Activated naive CD8-positive, alpha-beta T cell treated with anti-CD3 and anti-CD28 coated beads, Interleukin-2, amount 50 U/mL, for 16 hours (primary cell): ENCODE measurements at places on chromosomes 13 and 19.

- no peak for DNase-seq
Observed at GRCh38 chr19:13428352-13428751, 77.9 kb downstream of the CACNA1A start.

DNA sequence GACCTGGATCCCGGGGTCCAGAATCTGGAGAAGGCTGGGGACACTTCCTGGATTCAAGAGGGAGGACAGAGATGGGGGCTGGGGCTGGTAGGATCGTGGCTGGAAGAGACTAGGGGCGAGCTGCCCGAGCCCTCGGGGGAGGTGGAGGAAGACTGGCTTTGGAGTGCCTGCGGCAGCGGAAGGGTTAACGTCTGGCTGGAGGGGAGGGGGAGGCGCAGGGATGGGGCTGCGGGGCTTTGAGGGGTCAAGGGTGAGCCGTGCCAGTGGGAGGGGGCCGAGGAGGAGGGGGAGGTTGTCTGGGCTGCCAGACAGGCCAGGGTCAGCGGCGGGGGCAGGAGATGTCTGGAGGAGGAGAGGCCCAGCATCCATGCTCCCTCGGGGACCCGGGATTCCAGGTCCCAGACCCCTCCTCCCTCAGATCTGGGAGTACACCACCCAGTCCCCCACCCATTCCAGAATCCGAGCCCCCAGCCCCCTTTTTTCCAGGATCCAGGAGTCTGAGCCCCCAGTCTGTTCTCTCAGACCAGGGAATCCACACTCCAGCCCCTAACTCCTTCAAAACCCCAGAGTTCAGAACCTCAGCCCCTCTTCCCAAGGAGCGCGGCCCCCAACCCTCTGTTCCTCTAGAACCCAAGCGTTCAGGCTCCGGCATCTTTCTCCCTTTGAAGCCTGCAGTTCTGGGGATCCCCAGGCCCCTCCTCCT, 3.2 kb upstream of the SPACA6 start:
- DNase-seq, result no peak

DNA sequence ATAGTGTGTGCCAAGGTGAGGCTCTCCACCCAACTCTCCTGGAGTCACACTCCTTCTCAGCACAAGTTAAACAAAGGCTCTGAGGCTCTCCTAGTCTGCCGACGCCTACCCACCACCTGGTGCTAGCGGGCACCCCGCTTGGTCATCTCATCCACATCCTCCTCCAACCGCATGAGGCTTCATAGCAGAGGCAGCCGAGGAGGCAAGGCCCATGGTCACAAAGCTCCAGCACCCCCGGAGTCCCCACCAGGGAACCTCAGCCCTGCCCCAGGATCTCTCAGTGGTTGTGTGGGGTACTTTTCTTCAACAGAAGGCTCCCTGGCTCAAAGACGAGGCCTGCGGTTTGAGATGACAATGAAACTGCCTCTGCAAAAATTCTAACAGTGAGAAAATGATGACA, 43.0 kb downstream of the STK24 start:
- no peak for DNase-seq

- DNase-seq, result no peak
Observed at GRCh38 chr13:80036845-80037504, 304.0 kb downstream of the SPRY2 start.

DNA sequence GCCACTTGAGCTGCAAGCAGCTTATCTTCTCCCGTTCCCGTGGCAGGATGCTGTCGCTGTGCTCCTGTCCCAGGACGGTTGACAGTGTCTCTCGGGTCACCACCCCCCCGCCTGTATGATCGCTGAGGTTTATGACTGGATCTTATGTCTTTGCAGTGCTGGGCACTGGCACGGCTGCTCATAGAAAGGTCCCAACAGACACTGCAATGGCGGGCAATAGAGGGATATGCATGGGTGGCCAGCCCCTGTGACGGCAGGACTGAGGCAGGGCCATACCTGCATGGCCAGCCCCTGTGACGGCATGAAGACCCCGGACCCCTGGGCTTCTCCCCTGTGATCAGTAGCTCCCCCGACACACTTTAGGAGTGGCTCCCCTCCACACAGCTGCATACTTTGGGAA, 307.2 kb downstream of the TEX29 start:
- DNase-seq, result no peak

DNA sequence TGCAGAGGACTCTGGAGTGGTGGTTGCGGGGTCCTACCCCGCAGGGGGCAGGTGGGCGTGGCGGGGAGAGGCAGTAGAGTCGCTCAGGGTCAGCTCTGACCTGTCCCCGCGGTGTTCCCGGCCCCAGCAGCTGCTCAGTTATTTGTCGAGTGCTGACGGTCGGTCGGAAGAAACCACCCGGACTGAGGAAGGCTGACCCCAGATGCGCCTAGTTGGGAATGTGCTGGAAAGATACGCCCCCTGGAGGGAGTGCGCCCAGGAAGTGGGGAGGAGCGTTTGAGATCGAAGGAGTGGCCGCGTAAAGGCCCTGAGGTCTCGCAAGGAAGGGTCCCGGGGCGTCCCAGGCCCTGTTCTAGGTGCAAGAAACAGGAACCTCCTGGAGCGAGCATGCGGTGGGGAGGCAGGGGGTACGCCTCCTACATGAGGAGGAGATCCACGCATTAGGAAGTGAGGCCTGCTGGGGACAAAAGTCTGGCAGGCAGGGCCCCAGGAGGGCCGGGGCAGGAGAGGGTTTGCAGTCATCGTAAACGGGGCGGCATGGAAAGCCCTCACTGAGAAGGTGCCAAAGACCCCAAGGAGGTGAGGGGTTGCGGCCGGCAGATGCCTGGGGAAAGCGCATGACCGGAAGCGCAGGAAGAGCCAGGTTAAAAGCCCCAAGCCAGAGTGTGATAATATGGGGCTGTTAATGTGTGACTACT, 9.2 kb downstream of the CCDC8 start:
- no peak for DNase-seq

GRCh38 chr19:5585461-5586299, 17.9 kb upstream of the TINCR start:
- DNase-seq, result peak; percentile 21

- no peak for DNase-seq
Observed at GRCh38 chr13:94859278-94859691, 146.9 kb upstream of the SOX21 start.

GRCh38 chr13:91162180-91162579, 185.3 kb upstream of the MIR17HG start:
- DNase-seq, result no peak

DNA sequence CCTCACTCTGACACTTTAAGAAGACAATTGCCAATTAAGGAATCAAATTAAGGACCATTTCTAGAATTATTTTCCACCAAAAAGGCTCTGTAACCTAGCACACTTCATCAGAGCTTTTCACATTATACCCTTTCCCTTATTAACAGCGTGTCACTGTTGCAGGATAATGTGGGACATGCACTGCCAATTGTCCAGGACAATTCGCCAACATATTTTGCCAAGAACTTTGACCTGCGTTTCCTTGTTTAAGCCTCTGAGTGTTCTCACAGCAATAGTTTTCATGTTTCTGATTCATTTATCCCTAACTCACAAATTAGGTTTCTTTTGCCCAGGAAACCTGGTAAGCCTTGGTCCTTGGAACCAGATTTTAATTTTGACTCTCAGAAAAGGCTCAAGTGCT, 13.3 kb downstream of the COL4A1 start:
- DNase-seq, result no peak

- no peak for DNase-seq
Observed at GRCh38 chr19:15280048-15280725, 47.9 kb upstream of the EPHX3 start.

DNA sequence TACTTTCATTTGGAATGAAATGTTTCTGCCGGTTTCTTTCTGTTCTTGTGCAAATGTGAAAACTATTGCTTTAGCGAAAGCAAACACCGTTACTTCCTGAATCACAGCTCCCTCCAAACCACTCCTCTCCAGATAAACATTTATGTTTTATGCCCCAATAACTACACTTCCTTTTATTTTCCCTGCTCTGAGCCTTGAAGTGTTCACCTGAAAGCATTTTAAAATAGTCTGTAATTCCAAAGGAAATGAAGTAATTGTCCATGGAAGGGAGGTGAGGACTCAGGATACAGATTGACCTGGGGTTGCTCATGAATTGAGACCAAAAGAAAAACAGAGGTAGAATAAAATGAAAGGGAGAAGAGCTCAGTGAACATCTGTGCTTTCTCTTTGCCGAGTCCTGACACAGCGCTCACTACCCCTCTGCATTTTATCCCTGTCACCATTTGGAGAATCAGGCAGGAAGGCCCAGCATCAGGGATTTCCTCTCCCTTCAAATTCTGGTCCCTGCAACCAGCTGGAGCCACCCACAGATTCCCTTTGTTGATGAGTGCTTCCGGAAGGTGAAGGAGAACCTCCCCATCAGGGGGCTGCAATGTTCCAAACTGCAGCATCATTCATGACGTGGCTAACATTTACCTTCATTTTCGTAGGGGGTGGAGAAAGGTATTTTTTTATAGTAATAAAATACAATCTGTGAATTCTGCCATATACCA, 171.9 kb downstream of the ITGBL1 start:
- DNase-seq, result no peak

- no peak for DNase-seq
Observed at GRCh38 chr19:44668985-44669764, 2.1 kb upstream of the CEACAM19 start.

DNA sequence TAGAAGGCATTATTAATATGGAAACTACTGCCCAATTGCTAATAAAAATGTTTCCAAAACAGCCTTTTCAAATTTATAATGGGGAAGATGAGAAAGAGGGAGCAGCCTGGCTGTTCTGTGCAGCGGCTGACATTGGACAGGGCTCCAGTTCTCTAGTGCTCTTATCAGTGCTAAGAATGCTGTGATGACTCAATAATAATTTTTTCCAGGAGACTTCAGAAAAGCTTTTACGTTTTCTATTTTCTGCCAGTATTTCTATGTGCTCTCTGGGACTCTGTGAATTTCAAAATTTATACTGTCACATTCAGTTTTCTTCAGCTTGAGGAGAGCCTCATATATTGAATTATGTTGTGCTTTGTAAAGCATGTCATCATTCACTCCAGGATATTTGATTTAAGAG, 209.6 kb downstream of the VWA8 start:
- no peak for DNase-seq

- no peak for DNase-seq
Observed at GRCh38 chr13:49683489-49683888, 7.8 kb downstream of the EBPL start.

DNA sequence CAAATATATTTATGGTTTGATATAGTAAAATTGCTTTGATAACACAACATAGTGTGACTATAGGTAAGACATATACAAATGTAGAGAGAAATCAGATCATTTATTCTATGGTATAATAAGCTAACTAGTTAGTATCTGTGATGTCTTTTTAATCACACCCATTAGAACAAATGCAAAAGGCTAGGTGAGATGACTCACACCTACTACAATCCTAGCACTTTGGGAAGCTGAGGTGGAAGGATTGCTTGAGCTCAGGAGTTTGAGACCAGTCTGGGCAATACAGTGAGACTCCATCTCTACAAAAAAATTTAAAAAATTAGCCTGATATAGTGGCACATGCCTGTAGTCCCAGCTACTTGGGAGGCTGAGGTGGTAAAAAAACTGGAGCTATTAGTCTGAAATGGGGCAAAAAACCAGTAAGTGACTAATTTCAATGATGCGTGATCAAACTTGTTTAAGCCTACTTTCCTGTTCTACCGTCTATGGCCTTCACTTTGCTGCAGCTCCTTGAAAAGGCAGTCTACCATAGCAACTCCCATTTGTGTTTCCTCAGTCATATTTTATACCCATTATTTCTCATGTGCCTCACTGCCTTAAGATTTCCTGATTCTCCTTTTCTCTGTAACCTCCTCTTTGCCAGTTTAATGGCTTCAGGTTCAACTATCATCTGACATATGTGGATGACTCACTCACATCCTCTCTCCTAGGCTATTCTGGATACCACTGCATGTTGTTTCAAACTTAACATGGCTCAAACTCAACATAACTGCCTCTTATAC, 12.5 kb downstream of the ALG5 start:
- no peak for DNase-seq

- DNase-seq, result no peak
Observed at GRCh38 chr19:50008532-50008931, 16.6 kb downstream of the VRK3 start.

- DNase-seq, result no peak
Observed at GRCh38 chr19:30174791-30175190, 197.4 kb upstream of the ZNF536 start.

- DNase-seq, result no peak
Observed at GRCh38 chr19:18109733-18110608, 12.4 kb downstream of the MAST3 start.

DNA sequence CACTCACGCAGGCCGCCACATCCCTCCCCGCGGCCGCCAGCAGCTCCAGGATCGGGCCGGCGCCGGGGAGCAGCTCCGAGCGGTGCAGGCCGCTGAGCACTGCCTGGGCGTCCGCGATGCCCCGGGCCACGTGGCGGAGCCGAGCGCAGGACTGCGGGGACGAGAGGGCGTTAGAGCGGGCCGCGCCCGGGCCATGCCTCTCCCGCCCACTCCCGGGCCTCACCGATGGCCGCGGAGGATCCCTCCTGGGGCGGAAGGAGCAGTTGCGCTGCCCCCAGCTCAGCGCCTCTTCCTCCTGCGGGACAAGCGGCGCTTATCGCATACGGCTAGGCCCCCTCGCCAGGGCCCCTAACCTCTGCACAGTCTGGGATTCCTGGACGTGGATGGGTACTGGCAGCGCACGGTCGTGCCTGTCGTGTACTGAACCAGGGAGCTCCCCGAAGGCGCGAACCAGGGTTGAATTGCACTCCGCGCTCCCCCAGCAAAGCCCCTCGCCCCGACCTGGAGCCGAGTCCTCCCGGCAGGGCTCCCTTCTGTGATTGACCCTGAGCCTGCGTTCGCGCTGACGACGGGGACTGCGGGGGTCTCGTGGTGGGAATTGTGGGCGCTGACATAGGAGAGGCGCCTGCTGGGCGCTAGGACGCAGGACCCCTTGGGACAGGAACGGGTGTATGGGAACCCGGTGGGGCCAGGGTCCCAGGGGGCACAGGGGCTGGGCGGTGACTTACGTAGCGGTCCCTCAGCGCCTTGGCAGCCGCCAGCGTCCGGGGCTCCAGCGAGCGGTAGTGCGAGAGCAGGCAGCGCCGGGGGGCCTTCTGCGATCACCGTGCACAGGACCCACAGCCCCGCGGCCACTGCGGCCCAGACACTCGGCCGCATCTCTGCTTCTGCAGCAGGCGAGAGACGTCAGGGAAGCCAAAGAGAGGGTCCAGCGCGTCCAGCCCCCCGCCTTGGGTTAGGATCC, 673 bp downstream of the IFNL4 start:
- DNase-seq, result no peak

- no peak for DNase-seq
Observed at GRCh38 chr13:24261566-24261965, 47.8 kb upstream of the C1QTNF9 start.

DNA sequence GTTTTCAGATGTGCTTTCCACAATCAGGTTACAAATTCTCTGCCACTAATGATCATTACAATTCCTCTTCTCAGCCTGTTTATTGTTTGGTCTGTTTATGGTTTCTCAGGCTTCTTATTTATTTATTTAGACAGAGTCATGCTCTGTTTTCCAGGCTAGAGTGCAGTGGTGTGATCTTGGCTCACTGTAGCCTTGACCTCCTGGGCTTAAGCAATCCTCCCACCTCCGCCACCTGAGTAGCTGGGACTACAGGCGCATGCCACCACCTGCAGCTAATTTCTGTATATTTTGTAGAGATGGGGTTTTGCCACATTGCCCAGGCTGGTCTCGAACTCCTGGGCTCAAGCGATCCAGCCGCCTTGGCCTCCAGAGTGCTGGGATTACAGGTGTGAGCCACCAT, 2.1 kb upstream of the ZSCAN5A start:
- no peak for DNase-seq
